Activated naive CD4-positive, alpha-beta T cell treated with anti-CD3 and anti-CD28 coated beads, Interleukin-2, amount 50 U/mL, for 16 hours (primary cell): ENCODE measurements at places on chromosomes 1 and 21.

GRCh38 chr1:9289711-9290485, 2.8 kb upstream of the SPSB1 start:
- DNase-seq: peak; percentile 54

DNA sequence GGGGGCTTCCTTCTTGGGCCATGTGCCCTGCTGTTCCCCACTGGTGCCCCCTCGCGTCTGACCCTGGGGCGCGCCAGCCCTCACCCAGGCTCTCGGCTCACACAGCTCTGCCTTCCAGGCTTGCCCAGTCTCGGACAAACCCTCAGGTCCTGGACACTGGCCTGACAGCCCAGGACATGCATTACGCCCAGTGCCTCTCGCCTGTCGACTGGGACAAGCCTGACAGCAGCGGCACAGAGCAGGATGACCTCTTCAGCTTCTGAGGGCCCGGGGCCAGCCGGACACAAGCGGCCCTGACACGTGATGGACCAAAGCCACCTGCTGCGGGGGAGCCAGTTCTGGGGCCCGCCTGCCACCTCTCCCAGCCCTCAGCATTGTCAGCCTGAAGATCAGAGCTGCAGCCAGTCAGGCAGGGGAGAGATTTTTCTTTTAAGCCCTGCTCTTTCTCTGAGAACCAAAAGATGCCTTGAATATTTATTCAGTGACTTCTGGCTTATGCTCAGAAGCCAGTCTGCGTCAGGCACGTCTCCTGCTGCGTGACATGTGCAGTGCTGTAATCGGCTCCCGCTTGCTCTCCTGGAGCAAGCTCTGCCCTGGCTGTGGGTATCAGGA, 23.4 kb downstream of the LDLRAP1 start:
- peak; percentile 41 for DNase-seq

GRCh38 chr1:41496080-41497055, 11.9 kb upstream of the EDN2 start:
- peak; percentile 45 for DNase-seq

DNA sequence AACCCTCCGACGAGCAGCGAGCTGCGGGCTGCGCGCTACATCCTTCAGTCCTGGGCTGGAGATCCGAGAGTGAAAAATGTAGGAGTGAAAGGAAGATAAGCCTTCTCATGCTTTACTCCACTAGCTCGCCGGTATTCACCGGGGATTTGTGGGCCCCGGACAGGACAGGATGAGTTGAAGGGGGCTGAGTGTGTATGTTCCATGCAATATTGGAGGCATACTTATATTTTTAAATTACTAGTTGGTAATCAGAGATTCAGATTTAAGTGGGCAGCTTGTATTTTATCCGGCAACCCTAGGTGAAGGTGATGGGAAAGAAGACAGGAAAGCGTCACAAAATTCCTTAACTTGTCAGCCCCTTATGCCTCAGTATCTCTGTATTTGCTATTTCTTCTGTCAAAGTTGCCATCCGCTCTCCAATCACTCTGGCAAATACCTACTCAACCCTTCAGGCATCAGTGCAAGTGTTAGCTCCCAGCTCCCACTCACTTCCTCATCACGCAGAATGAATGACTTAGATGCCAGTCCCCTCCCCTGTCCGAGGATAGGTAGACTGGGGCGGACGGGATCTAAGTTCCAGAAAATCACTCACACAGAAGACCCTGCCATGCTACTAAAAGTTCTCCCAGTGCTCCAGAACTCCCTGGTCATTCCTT, 503 bp upstream of the PIGM start:
- no peak for DNase-seq

DNA sequence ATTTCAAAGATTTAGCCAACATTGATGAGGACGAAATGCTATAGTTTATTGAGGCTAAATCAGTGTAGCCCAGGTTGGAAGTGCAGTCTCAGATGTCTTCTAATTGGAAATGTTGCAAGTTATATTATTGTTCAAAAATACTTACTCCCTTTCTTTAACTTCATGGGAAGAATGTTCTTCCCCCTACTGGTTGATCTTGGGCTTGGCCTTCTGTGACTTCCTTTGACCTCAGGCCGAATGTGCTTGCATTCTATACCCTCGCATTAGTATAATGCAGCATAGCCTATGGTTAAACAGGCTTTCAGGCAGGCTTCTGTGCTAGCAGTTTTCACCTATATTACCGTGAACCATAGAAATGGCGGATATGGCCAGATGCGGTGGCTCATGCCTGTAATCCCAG, 77.3 kb downstream of the RPE65 start:
- DNase-seq: no peak

GRCh38 chr1:208127792-208128529, 116.2 kb downstream of the PLXNA2 start:
- DNase-seq: no peak

- no peak for DNase-seq
Observed at GRCh38 chr1:156691665-156692440, 13.5 kb downstream of the CRABP2 start.

DNA sequence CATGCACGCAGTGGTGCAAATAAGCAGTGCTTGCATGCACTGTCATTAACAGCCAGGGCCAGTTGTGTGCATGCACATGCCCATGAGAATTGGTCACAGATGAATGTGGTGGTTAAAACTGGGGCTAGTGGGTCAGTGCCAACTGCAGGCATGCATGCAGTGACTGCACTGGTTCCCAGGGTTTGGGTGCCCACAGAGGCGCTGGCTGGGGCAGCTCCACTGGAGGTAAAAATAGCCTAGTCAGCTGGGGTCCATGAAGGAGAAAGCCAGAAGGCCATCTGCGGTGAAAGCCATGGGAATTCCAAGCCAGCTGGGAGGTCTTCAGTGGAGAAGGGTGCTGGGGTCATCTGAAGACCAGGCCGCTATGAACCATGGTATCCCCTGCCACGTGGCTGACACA, 70.2 kb downstream of the SLC5A9 start:
- DNase-seq: no peak

DNA sequence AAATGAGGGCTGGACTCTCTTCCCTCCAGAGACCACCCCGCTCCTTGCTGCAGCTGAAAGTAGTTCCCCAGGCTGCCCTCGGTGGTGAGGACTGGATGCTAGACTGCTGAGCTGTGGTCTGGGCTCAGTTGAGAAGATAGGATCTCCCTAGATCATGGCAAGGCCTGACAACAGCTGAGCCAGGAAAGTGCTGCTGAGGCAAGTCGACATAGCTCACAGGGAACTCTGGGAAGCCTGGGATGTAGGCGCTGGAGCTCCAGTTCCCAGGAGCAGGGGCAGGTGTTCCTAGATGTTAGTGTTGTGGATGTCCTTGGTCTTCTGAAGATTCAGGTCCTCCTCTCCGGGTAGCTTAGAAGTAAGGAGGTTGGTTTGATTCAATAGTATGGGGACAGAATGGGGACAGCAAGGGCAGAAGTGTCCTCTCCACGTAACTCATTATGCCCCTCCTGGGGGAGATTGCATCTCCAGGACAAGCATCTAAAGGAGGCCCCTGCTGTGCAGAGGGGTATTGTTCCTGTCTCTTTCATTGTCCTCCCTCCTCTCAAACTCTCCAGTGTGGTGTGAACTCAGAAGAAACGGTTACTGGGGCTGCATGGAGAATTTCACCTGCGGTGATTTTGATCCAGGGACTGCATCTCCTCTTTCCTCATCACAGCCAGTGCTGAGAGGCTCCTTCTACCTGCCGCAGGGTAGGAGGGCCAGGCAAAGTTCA, 3.7 kb downstream of the CYB561D1 start:
- DNase-seq: no peak

- peak; percentile 74 for DNase-seq
Observed at GRCh38 chr1:89523572-89524368, 859 bp upstream of the LRRC8B start.

GRCh38 chr1:87794788-87795614, 466.3 kb downstream of the LMO4 start:
- no peak for DNase-seq

DNA sequence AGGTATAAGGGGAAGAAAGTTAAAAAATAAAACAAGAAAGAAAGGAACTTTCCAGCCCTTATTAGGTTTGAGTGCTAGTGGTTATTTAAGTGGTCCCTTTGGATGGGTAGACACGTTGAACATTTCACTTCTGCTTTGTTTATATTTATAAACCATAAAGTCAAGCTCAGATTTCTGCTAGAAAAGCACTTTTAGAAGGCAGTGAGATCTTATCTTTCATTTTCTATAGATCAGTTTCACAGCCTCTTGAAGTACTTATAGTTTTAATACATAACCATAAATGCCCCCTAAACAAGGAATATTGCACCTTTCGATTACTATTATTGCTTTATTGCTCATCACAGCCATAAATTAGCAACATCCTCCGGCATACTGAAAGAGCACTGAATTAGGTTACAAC, 446.8 kb upstream of the PLXNA2 start:
- DNase-seq: no peak

DNA sequence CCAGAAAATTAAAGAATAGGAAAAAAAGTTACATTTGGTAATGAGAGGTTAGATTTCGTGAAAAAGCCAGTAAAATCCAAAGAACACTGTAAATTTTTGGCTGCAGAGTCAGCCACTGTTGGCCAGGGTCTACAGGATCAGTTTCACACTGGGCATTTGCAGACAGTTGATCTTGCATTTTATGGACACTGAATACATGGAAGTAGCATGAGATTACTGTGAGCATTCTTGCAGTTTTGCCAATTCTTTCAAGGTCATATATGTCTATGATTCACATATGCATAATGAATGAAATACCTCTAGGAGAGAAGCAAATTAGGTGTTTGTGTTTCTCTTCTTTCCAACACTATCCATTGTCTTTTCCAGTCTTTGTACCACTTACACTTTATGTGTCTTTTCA, 200.8 kb upstream of the DPYD start:
- DNase-seq: no peak

DNA sequence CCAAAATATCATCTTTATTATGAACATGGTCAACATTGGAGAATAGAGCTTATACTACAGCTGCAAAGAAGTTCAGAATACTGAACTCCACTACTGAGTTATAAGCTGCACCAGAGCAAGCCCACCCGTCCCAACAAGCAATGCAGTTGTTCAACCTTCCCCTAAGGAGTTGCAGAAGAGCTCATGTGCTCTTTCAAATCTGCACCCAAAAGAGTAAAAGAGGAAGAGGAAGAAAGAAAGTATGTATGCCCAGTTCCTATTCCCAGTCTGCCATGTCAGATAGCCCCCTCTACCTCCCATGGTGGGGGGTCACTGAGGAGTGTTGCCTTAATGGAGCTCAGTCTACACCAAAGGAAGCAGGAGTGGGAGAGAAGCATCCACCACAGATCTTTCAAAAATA, 6.9 kb downstream of the C1orf162 start:
- DNase-seq: no peak

- DNase-seq: no peak
Observed at GRCh38 chr1:18794051-18794450, 65.4 kb downstream of the TAS1R2 start.

GRCh38 chr1:10727751-10728232, 68.7 kb downstream of the CASZ1 start:
- no peak for DNase-seq

DNA sequence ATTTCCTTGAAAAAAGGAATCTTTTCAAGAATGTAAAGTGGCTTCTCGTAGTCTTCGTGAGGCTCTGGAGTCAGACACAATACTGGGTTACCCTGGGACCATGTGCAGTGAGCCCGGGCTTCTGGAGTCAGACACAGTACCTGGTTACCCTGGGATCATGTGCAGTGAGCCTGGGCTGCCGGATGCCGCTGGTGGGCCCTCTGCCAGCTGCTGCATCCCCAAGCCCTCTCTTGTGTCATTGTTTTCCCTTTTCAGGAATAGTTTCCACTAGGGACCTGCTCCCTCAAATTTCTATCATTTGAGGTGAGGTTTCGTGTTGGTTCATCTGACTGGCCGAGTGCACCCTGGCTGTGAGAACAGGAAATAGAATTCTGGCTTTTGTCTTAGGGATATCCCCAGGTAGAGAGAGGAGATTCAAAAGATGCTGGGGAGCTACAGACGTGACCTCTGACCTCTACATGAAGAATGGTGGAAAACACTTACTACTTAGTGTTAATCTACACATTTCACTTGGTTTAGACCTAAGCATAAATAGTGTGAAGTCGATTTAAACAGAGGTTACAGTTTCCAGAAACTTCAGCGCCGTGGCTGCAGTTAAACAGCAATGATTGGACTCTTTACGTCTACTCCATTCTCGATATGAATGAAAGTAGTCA, 10.6 kb downstream of the ADARB1 start:
- no peak for DNase-seq

- no peak for DNase-seq
Observed at GRCh38 chr1:219324629-219325367, 151.1 kb downstream of the LYPLAL1 start.

- DNase-seq: no peak
Observed at GRCh38 chr1:165844114-165844798, 16.8 kb downstream of the UCK2 start.

GRCh38 chr1:40868051-40868723, 6.0 kb upstream of the CITED4 start:
- no peak for DNase-seq

GRCh38 chr1:182392050-182393028, 749 bp upstream of the GLUL start:
- DNase-seq: peak; percentile 28

- DNase-seq: no peak
Observed at GRCh38 chr1:21539933-21540332, 30.7 kb downstream of the ALPL start.

GRCh38 chr1:180793451-180793850, 119.2 kb upstream of the KIAA1614 start:
- DNase-seq: no peak

DNA sequence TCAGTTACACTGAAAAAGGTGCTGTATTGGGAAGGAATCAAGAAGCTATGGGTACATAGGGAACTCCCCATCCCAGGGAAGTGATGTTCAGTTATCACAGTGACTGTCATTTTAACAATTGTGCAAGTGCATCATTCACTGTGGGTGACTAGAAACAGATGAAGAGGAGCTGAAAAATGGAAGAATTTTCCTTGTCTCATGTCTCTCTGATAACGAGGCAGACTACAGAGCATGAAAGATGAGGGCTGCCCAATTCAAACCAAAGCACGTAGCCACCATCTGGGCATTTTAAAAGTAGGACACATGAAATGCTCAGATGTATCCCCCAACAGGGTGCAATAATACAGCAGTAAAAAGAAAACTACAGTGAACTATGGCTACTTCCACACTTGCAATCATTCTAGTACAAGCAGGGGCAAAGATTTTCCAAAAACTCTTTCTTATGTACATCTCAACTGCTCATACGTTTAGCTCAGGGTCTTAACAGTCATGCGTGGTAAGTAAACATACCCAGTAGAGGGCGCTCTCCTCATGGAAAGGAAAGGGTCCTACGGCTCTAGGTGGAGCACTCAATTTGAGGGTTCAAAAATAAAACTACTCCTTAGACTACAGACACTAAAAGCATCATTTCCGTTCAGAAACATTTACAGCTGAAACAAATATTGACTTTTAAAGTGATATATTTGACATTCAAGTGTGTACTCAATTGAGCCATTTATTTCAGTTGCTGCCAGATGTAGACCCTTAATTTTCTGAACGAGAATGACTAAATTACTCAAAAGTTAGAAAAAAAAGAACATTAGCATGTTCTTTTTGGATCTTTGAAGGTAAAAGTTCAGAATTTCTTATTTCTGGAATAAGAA, 143.2 kb downstream of the KCTD3 start:
- no peak for DNase-seq

- DNase-seq: no peak
Observed at GRCh38 chr1:103247517-103247916, 139.2 kb upstream of the COL11A1 start.
